ENCODE measurements at places on chromosomes 7 and 10.
A peak's percentile ranks its signal among the peaks of the same experiment; 100 is the strongest.

- no peak for DNase-seq
These were observed 536 bp downstream of the C10orf105 start for GRCh38 chr10:71719042-71719441.

GRCh38 chr10:98748298-98748697 lies 301.6 kb upstream of the HPS1 start:
- peak; percentile 5 for DNase-seq

DNA sequence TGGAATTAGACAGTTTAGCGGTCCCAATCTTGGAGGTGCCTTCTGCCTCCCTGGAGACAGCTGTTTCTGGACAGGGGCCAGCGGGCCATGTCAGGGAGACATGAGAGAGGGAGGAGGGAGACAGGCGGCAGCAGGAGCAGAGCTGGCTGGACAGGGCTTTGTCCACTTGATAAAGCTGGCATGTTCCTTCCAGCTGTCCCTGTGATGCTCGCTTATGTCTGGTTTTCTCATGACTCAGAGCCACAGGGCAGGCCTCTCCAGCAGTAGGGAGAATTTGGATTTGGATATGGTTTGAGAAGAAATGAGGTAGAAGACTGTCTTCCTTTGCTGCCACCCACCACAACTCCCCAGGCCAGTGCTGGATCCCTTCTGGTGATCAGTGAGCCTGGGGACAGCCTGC lies 51.7 kb upstream of the SORCS3 start:
- no peak for DNase-seq

GRCh38 chr10:110378006-110378405 lies 73.3 kb upstream of the SMNDC1 start:
- no peak for DNase-seq

DNA sequence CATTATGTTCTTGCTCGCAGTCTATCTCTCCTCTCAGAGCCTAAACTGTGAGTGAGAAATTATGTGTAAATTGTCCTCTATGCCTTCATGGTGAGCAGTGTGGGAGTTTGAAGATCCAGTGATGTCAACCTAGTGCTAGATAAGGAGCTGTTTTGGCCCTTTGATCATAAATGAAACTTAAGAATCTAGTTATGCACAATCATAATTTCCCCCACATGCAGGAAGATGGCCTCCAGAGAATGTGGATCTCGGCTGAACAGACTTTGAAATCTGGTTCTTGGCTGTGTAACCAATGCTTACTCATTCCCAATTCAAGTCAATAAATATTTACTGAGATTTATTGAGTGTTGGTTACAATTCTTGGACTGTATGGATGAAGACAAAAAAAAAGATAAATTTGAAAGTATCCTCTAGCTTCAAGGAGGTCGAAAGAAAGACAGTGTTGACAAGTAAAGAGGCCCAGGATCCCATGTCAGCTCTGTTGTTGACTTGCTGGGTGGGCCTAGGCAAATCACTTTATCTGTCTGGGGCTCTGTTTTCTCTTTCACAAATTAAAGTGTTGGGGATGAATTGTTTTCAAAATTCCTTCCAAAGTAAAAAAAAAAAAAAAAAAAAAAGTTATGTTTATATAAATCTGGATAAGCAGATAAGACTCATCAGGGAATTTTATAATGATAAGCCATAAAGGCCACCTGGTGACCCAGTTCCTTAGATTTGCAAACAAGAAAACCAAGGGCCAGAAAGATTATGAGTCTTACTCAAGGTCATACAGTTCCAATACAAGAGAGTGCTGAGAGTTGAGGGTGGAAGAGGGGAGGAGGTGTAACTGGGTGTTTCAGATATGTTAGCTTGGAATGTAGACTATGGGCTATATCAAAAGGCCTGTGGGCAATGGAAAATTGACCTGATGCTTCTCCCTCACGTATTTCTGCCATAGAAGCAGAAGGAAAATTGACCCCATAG lies 969.9 kb downstream of the KCNMA1 start:
- DNase-seq, result no peak

DNA sequence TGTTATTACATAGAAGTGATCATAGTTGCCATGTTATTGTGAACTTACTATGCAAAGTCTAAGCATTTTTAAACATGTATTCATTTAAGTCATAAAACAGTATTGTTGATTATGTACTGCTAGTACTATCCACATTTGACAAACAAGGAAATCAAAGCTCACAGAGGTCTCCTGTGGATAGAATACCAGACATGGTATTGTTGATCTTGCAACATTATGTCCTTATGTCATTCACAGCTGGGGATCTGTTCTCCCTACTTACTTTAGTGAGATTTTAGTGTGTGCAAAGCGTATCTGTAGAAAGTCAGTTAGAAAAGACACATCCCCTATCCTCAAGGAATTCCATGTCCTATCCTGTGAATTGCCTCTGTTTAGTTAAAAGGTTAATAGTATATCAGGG lies 106.1 kb downstream of the SND1 start:
- peak; percentile 19 for DNase-seq

DNA sequence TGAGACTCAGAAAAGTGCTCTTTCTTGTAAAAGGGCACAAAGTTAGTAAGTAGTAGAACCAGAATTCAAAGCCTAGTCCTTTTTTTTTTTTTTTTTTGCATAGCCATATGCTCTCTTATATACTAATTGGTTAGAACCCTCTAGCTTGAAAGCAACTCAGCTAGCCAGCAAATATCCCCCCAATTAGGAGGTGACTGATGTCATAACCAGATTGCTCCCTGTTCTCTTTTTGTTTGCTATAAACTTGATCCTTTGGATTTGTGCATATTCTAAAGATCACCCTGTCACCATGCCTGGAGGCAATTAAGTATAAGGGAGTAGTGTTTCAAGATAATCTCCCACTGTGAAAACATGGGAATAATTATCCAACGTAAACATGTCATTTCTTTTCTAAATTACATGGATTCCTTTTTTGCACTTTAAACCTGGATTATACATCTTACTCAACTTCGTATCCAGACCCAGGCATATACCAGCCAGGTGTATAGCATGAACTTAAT lies 963.4 kb downstream of the CNTNAP2 start:
- peak; percentile 38 for DNase-seq

GRCh38 chr7:123864966-123865365 lies 20.0 kb downstream of the HYAL4 start:
- DNase-seq, result no peak

DNA sequence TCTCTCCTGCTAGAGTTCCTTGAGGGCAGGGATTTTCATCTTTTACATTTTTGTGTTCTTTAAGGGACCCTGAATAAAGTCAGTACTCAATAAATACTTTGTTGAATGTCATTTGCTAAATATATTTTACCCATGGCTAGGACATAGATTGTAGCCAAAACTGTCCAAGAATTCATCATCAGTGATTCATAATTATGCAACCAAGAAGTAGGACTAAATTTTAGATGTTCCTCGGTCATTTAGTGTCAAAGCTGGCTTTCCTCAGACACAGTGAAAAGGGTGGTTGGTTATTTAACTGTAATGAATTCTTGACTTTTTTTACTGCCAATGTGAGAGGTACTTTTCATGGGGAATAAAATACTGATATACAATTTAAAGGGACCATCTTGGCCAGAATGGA lies 3.3 kb downstream of the NUDT13 start:
- no peak for DNase-seq

DNA sequence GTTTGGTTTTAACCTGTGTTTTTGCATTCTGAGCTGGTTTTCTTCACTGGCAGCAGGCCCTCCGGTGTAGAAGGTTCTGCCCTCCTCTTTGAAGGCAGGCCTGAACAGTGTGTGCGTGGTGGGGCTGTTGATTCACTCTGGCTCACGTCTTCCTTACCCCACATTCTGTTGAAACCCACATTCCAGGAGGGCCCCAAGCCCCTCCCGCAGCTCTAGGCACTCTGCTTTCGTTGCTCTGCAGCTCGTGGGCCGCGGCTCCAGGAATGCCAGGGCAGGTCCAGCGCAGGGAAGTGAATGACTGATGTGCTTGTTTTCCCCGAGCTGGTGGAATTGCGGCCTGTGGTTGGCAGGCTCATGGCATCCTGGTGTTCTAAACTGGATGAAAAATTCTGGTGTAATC lies 49.0 kb downstream of the HTRA1 start:
- DNase-seq, result no peak

GRCh38 chr10:62512732-62513475 lies 138.7 kb downstream of the ZNF365 start:
- DNase-seq, result no peak

DNA sequence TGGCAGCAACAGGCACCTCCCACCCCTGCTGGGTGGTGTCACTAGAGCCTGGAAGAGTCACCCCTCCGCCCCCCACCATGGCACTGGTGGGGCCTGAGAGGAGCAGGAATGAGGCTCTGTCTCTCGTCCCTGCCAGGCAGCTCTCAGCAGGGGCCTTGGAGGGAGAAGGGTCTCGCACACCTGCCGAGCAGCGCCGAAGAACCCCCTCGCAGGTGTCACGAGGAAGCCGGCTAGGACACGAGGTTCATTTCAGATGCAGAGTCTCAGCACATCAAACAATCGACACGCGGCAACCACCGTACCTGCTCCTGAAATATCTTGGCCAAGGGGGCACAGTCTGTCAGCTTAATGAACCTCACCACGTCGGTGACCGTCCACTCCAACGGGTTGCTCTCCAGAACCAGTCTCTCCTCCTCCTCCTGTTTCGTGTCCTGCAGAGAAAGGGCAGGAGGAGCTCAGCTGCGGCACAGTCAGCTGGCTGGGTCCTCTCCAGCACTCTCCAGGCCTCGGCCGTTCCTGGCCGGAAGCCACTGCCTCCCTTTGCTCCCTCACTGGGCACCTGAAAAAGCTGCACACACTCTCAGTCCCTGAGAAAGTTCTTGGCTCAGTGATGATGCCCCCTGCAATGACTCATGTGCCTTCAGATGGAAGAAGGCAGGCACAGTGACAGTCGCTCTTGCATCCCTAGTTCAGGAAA lies 240.1 kb downstream of the SFMBT2 start:
- DNase-seq, result no peak

GRCh38 chr7:52502281-52502680 lies 533.2 kb upstream of the POM121L12 start:
- no peak for DNase-seq

GRCh38 chr7:20085086-20085485 lies 132.1 kb downstream of the MACC1 start:
- DNase-seq, result no peak

DNA sequence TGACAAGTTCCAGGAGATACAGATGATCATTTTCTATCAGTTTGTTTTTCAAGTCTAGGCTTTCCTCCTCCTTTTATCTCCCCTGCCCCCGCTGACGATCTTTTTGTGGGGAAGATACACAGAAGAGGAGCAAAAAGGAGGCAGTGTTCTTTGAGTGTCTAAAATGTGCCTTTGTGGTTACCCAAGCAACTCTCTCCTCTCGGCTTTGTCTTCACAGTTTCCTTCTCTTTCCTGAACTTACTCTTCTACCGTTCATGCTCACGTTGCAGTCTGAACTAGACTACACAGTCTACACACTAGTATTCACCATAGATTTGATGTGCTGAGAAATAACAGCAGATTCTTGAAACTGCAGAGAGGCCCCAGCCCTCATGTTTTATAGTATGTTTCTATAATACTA lies 23.6 kb downstream of the CEP41 start:
- DNase-seq, result no peak

GRCh38 chr7:7370076-7370475 lies 165.6 kb downstream of the COL28A1 start:
- no peak for DNase-seq

- DNase-seq, result no peak
These were observed 80.5 kb downstream of the ELAPOR2 start for GRCh38 chr7:86978808-86979506.

- no peak for DNase-seq
These were observed 173.4 kb downstream of the ST7 start for GRCh38 chr7:117126676-117127075.

GRCh38 chr7:17965603-17966002 lies 25.3 kb upstream of the SNX13 start:
- no peak for DNase-seq

GRCh38 chr10:127358337-127358736 lies 161.9 kb upstream of the INSYN2A start:
- DNase-seq, result no peak

- no peak for DNase-seq
These were observed 67.9 kb upstream of the AFAP1L2 start for GRCh38 chr10:114471906-114472876.

DNA sequence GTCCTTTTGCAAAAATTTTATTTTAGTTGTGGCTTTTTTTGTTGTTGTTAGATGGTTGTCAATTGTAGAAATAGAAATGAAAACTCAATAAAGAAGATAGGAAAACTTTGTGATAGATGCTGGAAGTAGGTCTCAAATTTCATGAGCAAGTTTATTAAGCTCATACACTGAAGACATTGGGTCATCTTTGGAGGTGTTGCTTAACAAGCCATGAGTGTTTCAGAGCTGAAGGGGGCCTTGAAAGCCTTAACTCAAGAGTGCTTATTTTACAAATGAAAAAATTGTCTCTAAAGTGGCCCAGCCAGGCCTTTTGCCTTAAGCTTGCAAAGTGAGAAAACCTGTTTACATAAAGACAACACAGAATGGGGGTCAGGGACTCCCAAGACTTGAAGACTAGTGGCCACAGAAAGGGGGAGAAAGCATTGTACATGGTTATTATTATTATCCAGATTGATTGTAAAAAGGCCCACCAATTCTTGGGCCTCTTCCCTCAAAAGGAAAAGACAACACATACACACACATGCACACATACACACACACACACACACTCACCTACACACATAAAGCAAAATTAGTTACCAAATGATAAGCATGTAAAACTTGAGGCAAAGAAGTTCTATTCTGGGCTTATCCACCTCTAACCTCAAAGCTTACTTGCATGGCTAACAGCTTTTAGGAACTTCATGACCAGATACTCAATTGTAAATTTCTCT lies 49.7 kb upstream of the GLCCI1 start:
- DNase-seq, result no peak

GRCh38 chr7:75642810-75643486 lies 95.8 kb downstream of the HIP1 start:
- DNase-seq, result peak; percentile 65

- DNase-seq, result no peak
These were observed 73.6 kb downstream of the CCSER2 start for GRCh38 chr10:84401854-84402611.

GRCh38 chr7:6317797-6318438 lies 45.5 kb upstream of the CYTH3 start:
- DNase-seq, result no peak

- DNase-seq, result no peak
These were observed 65.3 kb downstream of the EBF3 start for GRCh38 chr10:129898706-129899268.

- DNase-seq, result no peak
These were observed at the start of gene SAMD9L for GRCh38 chr7:93148144-93148543. Gene SAMD9L (minus strand): TSS chr7:93148385. CDS start chr7:93135971, 12,414 bp downstream.

All from NCI-H1694 treated with DMSO at 0.1 percent for 48 hours (cell line).